ENCODE measurements at places on chromosomes 7 and 10.

DNA sequence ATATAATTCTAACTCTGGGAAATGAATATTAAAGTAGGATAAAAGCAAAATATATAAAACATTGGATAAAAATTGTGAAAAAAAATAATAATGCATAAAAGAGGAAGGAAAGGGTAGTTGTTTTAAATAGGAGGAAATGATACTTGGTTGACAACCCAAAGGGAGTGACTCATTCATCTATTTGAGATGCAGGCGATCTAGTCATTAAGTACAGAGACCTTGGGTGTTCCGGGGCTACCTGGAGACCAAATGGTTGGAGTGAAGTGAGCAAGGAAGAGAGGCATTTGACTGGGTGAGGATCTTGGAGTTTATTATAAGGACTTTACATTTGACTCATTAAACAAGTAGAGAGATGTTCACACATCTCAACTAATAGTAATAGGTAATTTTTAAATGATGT lies 111.0 kb downstream of the LRRTM3 start:
- no peak for DNase-seq

DNA sequence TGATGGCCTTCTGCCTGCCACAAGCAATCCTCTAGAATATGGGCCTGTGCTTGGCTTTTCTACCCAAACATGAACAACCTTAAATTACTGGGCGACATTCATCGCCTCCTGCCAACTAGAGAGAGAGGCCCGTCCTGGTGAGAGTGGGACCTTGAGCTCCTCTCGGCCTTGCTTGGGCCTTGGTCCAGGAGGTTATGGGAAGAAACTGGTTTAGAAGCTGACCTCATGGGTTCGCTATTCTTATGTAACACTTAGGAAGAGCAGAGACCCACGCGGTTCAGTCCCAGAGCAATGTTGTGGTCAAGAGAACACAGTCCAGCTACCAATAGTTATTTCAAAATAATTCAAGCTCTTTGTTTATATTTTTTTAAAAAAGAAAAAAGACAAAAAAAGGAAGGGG lies 176.3 kb upstream of the ZNF32 start:
- no peak for DNase-seq

DNA sequence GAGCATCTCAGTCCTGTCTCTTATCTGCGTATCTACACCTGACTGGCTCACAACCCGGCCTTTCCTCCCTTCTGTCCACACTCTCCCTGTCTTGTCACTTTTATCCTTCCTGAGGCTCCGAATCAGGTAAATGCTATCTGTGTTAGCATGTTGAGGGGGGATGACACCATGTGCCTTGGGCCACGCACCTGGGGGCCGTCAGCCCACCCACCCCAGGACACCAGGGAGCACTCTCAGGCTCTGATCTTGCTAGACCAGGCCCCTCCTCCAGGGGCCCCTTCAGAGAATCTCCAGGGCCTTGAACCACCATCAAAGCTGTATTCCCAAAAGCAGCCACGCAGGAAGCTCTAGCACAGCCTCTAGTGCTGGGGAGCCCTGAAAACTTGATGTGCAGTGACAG lies 278.7 kb upstream of the SHH start:
- no peak for DNase-seq

DNA sequence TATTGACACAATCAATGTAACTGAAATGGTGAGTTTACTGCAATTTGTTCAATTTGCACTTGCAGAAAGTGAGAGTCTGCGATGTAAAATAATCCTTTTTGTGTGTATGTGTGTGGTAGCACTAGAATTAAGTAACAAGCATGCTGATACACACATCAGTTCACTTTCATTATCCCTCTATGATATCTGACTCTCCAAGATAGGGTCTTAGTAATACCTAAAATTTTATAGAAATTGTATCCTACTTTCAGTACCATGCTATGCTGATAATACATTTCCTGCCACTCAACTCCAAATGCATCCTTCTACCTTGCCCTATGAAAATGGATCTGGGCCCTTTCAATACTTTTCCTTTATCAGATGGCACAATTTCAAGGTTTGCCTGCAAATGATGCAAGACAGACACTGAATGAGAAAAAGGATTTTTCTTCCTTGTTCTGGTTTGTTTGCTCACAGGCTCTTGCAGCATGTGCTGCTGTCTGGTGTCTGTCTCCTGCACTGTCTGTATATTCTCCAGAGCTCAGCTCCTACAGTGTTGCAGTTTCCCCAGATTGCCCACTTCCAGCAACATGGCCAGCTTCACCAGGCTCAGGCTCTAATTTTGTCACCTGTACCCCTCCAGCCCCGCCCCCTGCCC lies 297.9 kb upstream of the HGF start:
- DNase-seq: no peak

- DNase-seq: no peak
These were observed 68.5 kb downstream of the MICU1 start for GRCh38 chr10:72557362-72557761.

DNA sequence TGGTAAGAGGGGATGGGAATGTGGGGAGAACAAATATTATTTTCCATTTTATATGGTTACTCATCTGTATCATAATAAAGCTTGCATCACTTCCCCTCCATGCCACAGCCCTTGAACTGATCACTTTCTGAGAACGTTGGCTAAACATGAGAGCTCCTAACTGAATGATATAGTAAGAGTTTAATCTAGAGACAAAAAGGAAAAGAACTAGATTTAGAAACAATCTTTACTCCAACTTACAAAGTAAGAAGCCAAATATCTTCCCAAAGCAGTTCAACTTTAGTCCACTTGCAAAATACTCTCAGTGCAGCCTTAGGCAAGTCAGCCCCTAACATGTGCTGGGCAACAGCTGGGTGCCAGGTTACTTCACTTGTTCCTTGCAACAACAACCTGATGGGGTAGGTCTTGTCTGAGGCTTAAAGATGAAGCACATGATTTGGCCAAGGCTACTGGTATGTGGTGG lies 20.3 kb downstream of the SMURF1 start:
- no peak for DNase-seq

DNA sequence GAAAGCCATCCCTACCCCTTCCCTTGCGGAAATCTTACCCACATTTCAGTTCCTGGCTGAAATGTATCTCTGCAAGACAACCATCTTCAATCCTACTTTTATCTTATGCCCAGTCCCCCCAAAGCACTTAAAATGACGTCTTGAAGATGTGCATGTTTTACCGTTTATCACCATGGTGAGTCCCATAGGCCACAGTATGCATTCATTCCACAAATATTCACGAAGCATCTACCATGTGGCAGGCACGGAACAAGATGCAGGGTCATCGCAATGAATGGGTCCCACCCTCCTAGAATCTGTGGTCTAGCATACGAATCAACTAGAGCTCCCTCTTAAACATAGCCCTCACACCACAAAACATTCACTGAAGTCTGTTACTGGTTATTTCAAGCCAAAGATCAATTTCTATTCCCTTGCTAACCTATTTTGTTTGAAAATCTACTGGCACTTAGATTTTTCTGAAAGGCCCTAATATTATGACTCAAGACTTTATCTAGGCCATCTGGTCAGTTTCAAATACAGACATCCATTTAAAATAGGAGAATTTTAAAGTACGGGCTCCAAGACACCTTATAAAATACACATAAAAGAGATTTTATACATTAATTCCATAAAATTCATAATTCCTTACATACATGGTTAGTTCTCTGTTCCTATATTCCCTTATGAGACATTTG lies 99.4 kb downstream of the PARD3 start:
- DNase-seq: no peak

DNA sequence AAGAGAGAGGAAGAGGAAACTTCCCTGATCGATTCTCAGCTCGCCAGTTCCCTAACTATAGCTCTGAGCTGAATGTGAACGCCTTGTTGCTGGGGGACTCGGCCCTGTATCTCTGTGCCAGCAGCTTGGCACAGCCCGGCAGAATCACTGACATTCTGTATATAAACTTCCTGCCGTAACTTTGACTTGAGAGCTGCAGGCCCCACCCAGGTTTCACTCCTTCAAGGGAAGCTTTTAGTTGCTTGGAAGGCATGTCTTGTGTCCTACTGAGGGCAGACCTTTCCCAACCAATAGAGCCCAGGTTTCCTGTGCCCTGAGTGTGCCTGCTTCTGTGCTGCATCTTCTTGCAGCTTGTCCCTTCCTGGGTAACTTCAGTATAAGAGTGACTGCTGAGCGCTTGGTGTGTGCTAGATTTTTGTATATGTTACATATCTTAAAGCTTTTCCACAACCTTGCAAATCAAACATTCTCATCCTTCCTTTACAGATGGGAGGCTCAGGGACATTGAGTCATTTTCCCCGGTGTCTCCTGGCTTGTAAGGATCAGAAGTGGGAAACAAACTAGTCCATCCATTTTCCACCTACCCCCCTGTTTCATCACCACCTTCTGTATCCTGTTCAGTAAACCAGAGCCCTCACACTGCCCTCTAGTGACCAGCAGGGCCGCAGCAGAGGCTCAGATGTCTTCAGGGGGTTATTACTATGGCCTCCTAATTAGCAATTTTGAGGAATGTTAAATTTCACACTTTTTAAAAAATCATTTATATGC lies 225.2 kb upstream of the PRSS58 start:
- no peak for DNase-seq

GRCh38 chr10:132210766-132211165 lies 24.0 kb downstream of the DPYSL4 start:
- no peak for DNase-seq

- no peak for DNase-seq
These were observed 7.6 kb upstream of the PRKAG2 start for GRCh38 chr7:151884312-151885201.

- DNase-seq: no peak
These were observed 74.5 kb downstream of the CHRM2 start for GRCh38 chr7:136942994-136943393.

GRCh38 chr7:131231381-131232220 lies 96.1 kb upstream of the MKLN1 start:
- peak; percentile 4 for DNase-seq

DNA sequence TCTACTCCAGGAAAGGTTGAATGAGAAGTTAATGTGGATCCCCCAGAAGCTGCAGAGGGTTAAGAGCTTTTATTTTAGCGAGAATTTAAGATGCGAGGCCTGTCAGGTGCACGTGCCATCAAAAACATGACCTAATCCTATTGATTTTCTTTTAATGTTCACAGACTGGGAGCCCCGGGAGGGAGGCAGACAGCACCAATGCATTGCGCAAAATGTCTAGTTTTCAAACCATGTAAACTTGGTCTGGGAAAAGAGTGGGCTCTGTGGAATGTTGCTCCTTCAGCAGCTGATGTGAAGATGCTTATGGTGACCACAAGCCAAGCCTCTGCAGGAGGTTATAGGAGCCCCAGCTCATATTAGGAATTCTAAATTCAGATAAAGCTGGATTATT lies 172.0 kb upstream of the ITGB1 start:
- DNase-seq: no peak

Data from stimulated activated CD8-positive, alpha-beta memory T cell treated with anti-CD3 and anti-CD28 coated beads, Interleukin-15, amount 100 ng/mL, for 24 hours (primary cell).